ENCODE measurements at places on chromosomes 6 and 20.
A peak's percentile ranks its signal among the peaks of the same experiment; 100 is the strongest.

DNA sequence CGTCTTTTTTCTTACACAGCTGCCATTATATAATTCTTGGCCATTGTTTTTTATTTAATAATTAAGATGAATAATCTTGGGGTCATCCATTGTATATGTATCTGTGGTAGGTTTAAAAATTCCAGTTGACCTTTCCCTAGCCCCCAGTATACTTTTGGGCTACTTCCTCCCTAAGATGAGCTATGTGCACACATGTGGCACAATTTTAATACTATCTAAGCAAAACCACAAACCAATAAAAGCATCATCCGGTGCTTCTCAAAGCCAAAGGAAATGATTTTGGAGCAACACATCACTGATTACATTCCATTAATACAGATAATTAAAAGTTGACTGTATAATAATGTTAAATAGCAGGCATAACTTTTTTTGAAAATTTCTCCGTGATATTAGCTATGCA is 161.2 kb downstream of the ATXN1 start:
- no peak for DNase-seq

- no peak for DNase-seq
Observed at GRCh38 chr6:39360378-39360777, 37.9 kb upstream of the KCNK16 start.

GRCh38 chr6:110173506-110174132 is 5.9 kb downstream of the WASF1 start:
- DNase-seq, result peak; percentile 59

DNA sequence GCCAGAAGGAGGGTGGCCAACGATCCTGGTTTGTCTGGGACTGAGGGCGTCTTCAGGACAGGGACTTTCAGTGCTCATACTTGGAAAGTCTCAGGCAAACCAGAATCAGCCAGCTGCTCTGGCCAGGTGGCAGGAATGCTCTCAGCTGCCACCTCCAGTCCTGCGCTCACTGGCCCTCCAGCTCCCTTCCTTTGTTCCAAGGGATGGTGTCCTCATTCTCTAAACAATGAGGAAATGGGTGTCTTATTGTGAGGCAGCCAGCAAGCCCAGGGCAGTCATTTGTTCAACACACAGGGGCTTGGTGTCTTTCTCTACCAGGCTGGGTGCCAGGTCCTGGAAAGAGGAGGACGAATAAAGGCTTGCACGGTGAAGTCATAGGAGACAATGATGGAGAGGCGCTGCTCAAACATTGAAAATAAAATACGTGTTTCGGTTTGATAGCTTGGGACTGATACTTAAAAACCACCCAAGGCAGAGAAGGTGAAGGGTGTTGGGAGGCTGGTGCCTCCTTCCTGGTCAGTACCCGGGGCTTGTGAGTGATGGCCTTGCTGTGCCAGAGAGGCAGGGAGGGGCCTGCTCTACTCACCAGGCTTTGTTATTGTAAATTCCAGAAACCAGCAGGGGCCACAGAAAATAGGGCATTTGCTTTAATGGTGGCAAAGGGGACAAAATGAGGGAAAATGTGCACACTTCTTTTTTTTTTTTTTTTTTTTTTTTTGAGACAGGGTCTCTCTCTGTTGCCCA is 11.3 kb upstream of the TMEM181 start:
- DNase-seq, result no peak

DNA sequence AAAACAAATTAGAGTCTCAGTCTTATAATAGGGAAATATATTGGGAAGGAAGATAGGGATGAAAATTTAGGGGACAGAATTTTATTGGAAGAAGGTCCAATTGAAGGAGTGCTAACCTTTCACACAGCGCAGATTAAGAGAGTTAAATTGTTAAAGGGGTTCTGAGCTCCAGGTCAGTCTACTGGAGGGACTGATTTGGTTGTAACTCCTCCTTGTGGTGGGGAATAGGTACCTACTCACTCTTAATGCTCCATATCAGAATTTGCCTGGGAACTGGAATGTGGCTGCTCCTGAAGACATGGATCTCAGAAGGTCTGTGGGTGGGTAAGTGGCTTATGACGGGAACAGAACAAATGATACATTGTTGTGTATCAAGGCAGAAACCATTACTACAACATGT is 143.5 kb downstream of the FLRT3 start:
- no peak for DNase-seq
